ENCODE measurements at places on chromosomes 7 and 10.

DNA sequence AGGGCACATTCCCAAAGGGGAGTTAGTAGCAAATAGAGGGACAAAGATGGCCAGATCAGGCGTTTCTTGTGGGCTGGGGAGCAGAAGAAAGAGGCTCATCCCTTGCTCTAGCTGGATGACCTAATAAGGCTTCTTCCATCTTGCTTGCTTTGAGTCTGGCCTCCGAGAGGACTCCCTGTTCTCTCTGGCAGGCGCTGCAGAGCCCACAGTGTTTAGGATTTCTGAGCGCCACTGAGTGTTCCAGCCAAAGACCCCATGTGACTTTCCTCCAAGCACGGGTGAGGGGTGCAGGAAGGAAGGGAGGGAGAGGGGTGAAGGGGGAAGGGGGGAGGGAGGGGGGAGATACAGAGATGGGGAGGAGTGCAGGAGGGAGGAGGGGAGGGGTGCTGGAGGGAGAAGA is 203.8 kb upstream of the SVIL start:
- no peaks in the 10 kb centered on the region for H3K4me1 ChIP-seq
- DNase-seq, result no peak
- H3K27me3 ChIP-seq, result peaks cover 33% of the 10 kb centered on the region
- no peak overlapping the region for H3K4me3 ChIP-seq
- H3K36me3 ChIP-seq, result no peaks in the 10 kb centered on the region
- no peak overlapping the region for H3K27ac ChIP-seq

DNA sequence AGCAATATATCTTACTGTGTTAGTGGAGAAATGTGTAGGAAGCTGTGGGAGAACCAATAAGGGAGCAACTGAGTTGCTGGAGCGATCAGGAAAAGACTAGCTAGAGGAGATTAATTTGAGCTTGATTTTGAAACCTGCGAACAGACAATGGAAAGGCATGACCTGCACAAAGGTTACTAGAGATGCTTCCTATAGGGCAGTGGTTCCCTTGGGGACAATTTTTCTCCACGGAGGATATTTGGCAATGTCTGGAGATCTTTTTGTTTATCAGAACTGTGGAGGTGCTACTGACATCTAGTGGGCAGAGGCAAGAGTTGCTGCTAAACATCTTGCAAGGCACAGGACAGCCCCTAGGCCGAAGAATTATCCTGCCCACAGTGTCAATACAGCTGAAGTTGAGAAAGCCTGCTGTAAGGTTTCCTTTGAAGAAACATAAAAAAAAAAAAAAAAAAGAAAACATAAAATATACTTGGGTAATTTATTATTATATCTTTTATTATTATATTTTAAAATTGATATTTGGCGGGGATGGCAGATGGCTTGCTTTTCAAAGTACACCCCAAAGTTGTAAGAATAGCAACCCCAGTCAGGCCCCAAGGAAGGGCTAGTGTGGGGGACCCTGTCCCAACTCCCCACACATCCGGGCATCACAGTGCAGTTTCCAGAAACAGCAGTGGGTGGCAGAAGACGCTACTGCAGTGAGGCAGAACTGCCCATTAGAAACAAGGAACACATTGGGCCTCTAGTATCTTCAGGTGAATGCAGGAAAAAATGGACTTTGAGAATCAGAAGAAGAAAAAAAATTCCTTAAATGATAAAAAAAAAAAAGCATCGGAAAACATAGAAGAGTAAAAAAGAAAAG is 481.6 kb downstream of the SH2D4B start:
- no peaks in the 10 kb centered on the region for H3K36me3 ChIP-seq
- DNase-seq, result no peak
- H3K4me3 ChIP-seq, result no peak overlapping the region
- H3K27me3 ChIP-seq, result no peaks in the 10 kb centered on the region
- peaks cover 5% of the 10 kb centered on the region for H3K4me1 ChIP-seq

DNA sequence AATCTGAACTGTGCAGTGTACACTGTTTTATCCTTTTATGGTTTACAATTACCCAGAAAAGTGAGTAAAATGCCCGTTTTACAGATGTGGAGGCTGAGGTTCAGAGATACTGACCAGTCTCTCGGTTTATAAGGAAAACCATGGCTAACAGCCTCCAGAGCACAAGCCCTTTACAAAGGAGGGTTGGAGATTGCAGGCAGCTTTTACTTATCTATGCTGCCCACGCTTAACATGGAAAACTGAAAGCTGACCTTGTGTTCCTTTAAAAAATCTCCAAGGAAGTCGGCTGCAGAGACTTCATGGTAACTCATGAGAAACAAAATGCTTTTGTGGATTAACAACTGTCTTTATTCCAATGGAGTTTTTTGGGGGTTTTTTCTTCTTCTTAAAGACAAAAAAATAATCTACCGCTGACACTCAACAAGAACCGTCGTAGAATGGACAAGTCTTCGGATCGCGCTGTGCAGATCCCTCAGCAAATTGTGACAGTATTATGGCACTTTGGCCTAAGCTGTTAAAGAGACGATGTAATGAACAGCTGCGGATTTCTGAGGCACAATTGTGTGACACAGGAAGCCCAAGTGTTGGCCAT is 654 bp upstream of the SLF2 start:
- H3K27ac ChIP-seq, result peak overlapping the region; percentile 94
- peaks cover 40% of the 10 kb centered on the region for H3K4me1 ChIP-seq
- no peaks in the 10 kb centered on the region for H3K27me3 ChIP-seq
- peaks cover 11% of the 10 kb centered on the region for H3K36me3 ChIP-seq

DNA sequence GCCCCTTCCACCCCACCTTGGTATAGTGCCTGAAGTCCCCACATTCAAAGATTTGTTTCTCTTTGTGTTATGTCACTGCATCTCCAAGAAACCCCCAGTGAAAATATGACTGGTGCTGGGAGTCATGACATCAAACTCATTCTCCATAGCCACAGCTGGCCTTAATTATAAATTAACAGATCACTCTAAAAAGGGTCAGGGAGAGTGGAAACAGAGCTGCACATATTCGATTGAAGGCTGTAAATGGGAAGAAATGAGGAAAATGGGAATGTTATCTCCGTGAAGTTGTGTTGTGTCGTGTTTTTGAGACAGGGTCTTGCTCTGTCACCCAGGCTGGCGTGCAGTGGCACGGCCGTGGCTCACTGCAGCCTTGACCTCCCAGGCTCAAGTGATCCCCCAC is 24.2 kb upstream of the NUP42 start:
- H3K27me3 ChIP-seq, result no peaks in the 10 kb centered on the region
- H3K4me1 ChIP-seq, result no peaks in the 10 kb centered on the region
- peaks cover 8% of the 10 kb centered on the region for H3K36me3 ChIP-seq
- no peak overlapping the region for H3K4me3 ChIP-seq
- no peak for DNase-seq
- no peak overlapping the region for H3K27ac ChIP-seq

GRCh38 chr7:85356916-85357315 is 170.1 kb upstream of the SEMA3D start:
- H3K27ac ChIP-seq, result no peak overlapping the region
- no peaks in the 10 kb centered on the region for H3K36me3 ChIP-seq
- no peak for DNase-seq
- H3K27me3 ChIP-seq, result no peaks in the 10 kb centered on the region
- H3K4me1 ChIP-seq, result no peaks in the 10 kb centered on the region

- no peak for DNase-seq
- H3K4me3 ChIP-seq, result no peak overlapping the region
- peaks cover 29% of the 10 kb centered on the region for H3K4me1 ChIP-seq
- no peak overlapping the region for H3K27ac ChIP-seq
Observed at GRCh38 chr10:21894648-21895342, 108.7 kb downstream of the DNAJC1 start.

GRCh38 chr7:25770235-25770634 is 381.8 kb upstream of the NFE2L3 start:
- H3K4me1 ChIP-seq, result no peaks in the 10 kb centered on the region
- peaks cover 39% of the 10 kb centered on the region for H3K27me3 ChIP-seq
- H3K36me3 ChIP-seq, result no peaks in the 10 kb centered on the region
- no peak overlapping the region for H3K4me3 ChIP-seq

DNA sequence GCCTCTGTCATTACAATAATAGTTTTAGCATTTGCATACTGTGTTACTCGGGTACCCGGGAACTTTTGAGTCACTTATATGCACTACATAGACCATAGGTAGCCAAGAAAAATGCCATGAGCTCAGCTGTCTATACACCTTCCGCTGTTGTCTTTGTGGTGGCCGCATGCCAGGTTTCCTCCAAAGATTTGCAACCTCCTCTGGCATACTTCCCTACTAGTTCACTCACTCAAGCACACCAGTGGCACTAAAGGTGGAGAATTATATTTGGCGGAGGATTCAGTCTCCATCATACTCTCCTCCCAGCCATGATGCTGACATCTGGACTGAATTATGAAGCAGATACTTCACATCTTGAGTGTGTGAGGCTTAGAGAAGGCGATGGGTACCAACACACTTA is 35.6 kb upstream of the GRB10 start:
- no peaks in the 10 kb centered on the region for H3K36me3 ChIP-seq
- no peak overlapping the region for H3K4me3 ChIP-seq
- no peak for DNase-seq
- no peaks in the 10 kb centered on the region for H3K4me1 ChIP-seq
- H3K27ac ChIP-seq, result no peak overlapping the region

DNA sequence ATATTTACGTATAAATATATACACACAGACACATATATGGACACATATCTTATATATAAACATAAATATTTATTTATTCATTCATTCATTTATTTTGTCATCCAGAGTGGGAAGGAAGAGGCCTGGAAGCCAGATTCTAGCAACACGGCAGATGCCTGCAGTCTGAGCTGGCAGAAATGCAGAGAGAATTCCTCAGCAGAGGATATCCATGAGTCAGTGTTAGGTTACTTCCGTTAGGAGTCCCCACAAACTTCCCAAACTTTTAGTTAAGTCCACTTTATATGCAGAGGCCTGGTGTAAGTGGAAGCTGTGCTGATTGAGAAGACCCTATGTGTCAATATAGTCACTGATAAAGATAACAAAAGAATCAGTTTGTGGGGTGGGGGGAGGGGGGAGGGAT is 89.6 kb downstream of the PPP1R17 start:
- no peak overlapping the region for H3K4me3 ChIP-seq
- no peak overlapping the region for H3K27ac ChIP-seq
- H3K4me1 ChIP-seq, result no peaks in the 10 kb centered on the region

DNA sequence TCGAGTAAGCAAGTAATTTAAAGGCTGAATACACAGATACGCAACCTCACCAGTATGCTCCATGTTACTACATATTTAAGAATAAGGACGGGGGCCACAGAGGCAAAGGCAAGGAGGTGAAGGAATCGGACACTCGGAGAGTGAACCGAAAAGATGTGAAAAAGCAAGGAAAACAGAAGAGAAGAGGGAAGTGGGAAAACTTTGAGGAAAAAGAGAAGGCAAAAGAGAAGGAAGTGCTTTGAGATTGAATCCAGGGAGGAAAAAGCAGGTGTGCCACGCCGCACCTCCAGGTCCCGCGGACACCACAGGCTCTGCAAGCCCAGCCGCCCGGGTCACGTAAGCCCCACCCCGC is 367 bp upstream of the AVL9 start:
- H3K4me3 ChIP-seq, result peak overlapping the region; percentile 90
- H3K36me3 ChIP-seq, result peaks cover 23% of the 10 kb centered on the region
- DNase-seq, result no peak
- peaks cover 33% of the 10 kb centered on the region for H3K4me1 ChIP-seq
- H3K27me3 ChIP-seq, result no peaks in the 10 kb centered on the region

DNA sequence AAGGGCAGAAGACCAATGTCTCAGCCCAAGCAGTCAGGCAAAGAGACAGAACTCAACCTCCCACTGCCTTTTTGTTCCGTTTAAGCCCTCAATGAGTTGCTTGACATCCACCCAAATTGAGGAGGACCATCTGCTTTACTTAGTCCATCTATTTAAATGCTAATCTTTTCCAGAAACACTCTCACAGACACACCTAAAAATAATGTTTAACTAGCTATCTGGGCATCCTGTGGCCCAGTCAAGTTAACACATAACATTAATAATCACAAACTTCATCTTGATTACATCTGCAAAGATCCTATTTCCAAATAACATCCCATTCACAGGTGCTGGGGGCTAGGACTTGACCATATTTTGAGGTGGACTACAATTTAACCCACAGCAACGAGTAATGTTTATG is 115.7 kb downstream of the RAB11FIP2 start:
- no peak overlapping the region for H3K27ac ChIP-seq
- no peak for DNase-seq
- H3K36me3 ChIP-seq, result no peaks in the 10 kb centered on the region

DNA sequence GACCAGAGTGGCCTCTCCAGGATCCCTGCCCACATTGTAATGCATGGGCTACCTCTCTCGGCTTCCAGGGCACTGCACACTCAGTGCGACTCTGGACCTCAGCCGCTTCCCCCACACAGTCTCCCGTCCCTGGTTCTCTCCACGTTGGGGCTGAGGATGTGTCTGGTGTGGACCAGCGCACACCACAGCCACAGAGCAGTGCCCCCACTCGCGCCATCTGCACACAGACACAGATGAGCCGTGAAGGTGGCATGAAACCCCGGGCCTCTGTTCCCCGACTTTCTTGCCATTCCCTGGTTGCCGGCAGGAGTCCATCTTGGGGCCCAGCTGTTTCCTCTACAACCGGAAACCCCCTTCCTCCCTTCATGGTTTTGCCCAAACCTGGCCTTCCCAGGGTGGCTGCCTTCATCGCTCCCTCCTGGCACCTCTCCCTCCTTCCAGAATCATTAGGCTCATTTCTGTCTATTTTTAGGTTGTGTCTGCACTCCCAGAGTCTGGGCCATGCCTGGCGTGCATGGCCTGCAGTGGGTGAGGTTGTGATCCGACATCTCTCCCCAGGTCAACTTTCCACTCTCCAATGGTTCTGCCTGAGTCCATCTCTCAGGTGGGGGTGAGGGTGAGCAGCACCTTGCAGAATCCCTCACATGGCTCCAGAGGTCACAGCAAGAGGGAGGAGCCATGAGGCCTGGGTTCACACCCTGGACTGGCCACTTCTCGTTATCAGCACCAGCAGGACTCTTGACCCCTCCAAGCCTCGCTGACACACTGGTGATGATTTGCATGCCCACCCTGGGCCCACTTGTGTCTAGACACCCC is 10.1 kb downstream of the RASGEF1A start:
- H3K27ac ChIP-seq, result no peak overlapping the region
- H3K27me3 ChIP-seq, result no peaks in the 10 kb centered on the region
- peak overlapping the region; percentile 14 for H3K4me3 ChIP-seq

- H3K27ac ChIP-seq, result no peak overlapping the region
- no peak overlapping the region for H3K4me3 ChIP-seq
- peaks cover 95% of the 10 kb centered on the region for H3K27me3 ChIP-seq
- peaks cover 6% of the 10 kb centered on the region for H3K4me1 ChIP-seq
- peaks cover 3% of the 10 kb centered on the region for H3K36me3 ChIP-seq
- DNase-seq, result no peak
Observed at GRCh38 chr10:100687143-100688003, 58.0 kb upstream of the PAX2 start.

- no peak for DNase-seq
- H3K4me3 ChIP-seq, result no peak overlapping the region
- no peak overlapping the region for H3K27ac ChIP-seq
- H3K4me1 ChIP-seq, result no peaks in the 10 kb centered on the region
- peaks cover 15% of the 10 kb centered on the region for H3K27me3 ChIP-seq
Observed at GRCh38 chr7:90081621-90082020, 72.6 kb upstream of the STEAP1 start.
